ENCODE measurements at places on chromosomes 6 and 20. TPM values are rescaled to one million over a fixed set of nuclear protein-coding genes. Genes with fewer than 3 reads are reported as not detected.

GRCh38 chr20:18705490-18705889, 108.1 kb upstream of the SCP2D1 start:
- DNase-seq = no peak

- no peak for DNase-seq
Observed at GRCh38 chr6:111382476-111383294, 100.3 kb downstream of the REV3L start.

DNA sequence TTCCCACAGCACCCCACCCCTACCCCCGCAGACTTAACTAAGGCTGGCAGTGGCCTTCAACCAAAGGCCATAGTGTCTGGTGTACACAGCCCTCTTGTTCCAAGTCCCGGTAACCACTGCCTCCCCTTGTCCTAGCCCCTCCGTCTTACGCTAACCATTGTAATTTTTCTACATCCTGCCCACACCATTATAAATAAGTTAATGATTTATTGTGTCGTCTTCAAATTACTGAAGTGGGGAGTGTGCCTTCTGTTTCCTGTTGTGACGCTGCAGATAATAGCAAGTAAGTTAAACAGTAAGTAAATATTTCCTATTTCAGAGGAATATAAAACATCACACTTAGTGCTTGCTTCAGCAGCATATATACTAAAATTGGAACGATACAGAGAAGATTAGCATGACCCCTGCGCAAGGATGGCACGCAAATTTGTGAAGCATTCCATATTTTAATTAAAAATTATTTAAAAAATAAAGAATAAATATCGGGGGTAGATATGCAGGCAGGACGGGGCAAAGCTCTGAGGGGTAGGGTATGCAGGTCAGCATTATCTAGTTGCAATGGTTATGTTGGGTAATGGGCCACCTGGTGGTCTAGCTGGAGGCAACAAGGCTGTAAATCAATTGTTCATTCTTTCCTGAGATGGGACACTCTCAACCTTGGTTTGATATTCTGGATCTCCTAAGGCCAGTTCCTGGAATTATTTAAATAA, 15.1 kb downstream of the SRSF6 start:
- DNase-seq = peak; percentile 32

- DNase-seq = no peak
Observed at GRCh38 chr20:20690676-20691476, 21.6 kb downstream of the RALGAPA2 start.

DNA sequence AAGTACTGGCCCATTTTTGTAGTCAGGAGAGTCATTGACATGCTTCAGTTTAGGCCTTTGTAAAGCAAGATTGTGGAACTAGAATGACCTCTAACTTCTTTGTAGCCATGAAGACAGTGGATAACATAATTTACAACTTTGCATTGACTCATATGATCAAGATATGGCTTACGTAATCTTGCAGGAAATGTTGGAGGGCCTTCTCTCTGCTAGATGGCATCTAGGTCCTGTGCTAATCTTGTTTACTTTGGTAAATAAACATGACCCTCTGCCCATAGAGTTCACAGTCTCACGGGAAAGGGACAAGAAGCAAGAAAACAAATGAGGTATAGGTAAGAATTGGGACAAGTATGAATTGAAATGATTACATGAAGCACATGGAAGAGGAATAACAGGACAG, 355.2 kb upstream of the ARID1B start:
- DNase-seq = no peak

GRCh38 chr6:81999826-82000225, 247.3 kb upstream of the TENT5A start:
- no peak for DNase-seq

GRCh38 chr20:44068316-44069201, 118.4 kb downstream of the JPH2 start:
- DNase-seq = peak; percentile 36

DNA sequence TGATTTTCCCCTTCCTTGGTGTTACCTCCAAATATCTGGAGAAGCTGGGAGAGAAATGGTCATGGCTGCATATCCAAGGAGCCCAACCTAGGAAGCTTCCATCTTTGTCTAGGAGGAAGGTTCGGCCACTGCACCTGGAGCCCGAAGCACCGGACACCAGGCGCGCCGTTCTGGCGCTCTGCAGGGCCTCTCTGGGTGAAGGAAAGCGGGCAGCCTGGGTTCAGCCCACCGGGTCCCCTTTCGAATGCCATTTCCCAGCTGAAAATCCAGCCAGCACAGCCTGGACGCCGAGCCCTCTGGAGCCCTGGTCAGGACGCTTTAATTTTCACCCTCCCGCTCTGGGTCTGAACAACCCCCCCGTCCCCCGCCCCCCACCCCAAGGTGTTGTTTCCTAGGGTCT, 1.2 kb downstream of the LINC00237 start:
- DNase-seq = peak; percentile 40

- no peak for DNase-seq
Observed at GRCh38 chr6:43402820-43403219, 24.5 kb upstream of the ABCC10 start.

ADGRB3 gene
- 1.9 TPM for total RNA-seq

GRCh38 chr6:35051396-35051795, 89.7 kb downstream of the TCP11 start:
- DNase-seq = no peak

MUC21 gene
- total RNA-seq = not detected

CYP24A1 gene
- total RNA-seq = 0.12 TPM

RBPJL gene
- total RNA-seq = 1.4 TPM

SLC52A3 gene
- total RNA-seq = 3.6 TPM

DNA sequence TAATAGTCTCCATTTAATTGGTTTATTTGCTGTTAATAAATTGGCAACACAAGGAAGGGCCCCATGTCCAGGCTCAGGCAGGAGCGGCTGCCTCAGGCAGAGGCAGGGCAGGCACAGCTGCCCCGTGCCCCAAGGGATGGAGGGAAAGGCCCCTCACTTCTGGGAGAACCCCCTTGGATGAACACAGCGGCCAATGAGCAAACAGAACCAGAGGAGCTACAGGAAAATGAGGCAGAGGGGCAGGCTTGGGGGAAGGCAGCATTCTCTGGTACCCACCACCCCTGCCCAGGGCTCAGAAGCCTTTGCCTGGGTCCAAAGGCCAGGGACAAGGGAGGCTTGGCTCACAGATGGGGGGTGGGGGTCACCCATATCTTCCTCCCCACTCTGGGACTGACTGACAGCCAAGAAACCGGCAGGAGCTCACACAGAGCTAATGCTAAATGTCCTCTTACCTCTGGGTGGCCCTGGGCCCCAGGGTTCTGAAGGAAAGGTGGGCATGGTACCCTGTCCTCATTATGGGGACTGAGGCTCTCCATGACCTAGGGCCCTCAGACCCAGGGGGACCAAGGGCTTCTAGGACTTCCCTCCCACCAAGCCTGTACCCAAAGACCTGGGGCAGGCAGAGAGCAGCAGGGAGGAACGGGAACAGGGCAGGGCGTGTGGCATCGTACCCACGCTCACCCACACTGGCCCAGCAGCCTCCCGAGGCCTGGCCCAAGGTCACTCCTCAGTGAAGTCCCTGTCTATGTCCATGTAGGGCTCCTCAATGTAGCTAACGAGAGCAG, 47.0 kb downstream of the MYH7B start:
- no peak for DNase-seq

BTN1A1 gene
- 0.38 TPM for total RNA-seq

GCNT2 gene
- total RNA-seq = 135 TPM

TRIM31 gene
- not detected for total RNA-seq

CD93 gene
- 0.04 TPM for total RNA-seq

GRCh38 chr6:124119596-124119995, 315.9 kb downstream of the NKAIN2 start:
- no peak for DNase-seq

PLCB4 gene
- 5.9 TPM for total RNA-seq

PROKR2 gene
- total RNA-seq = 2.1 TPM
